K562 (cell line): ENCODE measurements at places on chromosomes 2 and 18. TPM values are rescaled to one million over a fixed set of nuclear protein-coding genes. Genes with fewer than 3 reads are reported as not detected.

Gene TGFA
- not detected in 2 replicates for total RNA-seq

GRCh38 chr2:26580751-26581150 lies 60.4 kb downstream of the CIB4 start:
- H3K27ac ChIP-seq, result no peak overlapping the region
- H3K4me1 ChIP-seq, result no peaks in the 10 kb centered on the region
- H3K36me3 ChIP-seq, result no peaks in the 10 kb centered on the region
- H3K27me3 ChIP-seq, result peaks cover 40% of the 10 kb centered on the region
- H3K4me3 ChIP-seq, result no peak overlapping the region
- no peak for DNase-seq

Gene COA5
- 33.4 and 33.9 TPM in 2 replicates for total RNA-seq

DNA sequence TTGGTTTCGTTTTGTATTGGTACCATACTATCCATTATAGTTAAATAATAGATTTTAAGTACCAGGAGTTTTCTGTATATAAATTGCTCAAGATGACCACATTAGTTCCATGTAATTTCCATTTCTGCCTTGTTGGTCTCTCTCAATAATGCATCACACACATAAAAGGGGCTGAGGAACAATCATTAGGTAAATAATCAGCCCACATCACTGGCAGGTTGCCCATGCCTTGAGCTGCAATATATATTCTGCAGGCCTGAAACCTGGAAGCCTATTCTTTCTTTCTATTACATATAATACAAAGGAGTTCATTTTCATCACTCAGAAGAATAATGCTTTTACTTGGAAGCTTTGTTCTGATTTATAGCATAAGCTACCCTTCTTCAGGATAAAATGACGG lies 616.1 kb upstream of the PKDCC start:
- H3K36me3 ChIP-seq, result no peaks in the 10 kb centered on the region
- H3K27me3 ChIP-seq, result no peaks in the 10 kb centered on the region
- no peak overlapping the region for H3K4me3 ChIP-seq
- DNase-seq, result no peak
- H3K27ac ChIP-seq, result no peak overlapping the region

Gene LIMS3
- 0.74 and 1.8 TPM in 2 replicates for total RNA-seq

Gene ASXL3
- not detected in 2 replicates for total RNA-seq

- no peak overlapping the region for H3K4me3 ChIP-seq
- no peaks in the 10 kb centered on the region for H3K36me3 ChIP-seq
- no peak for DNase-seq
- no peaks in the 10 kb centered on the region for H3K4me1 ChIP-seq
Observed at GRCh38 chr2:52897511-52898044, 870.0 kb upstream of the CHAC2 start.

Gene CTAGE1
- not detected in 2 replicates for total RNA-seq

Gene TSHZ1
- 6.3 and 7.2 TPM in 2 replicates for total RNA-seq

DNA sequence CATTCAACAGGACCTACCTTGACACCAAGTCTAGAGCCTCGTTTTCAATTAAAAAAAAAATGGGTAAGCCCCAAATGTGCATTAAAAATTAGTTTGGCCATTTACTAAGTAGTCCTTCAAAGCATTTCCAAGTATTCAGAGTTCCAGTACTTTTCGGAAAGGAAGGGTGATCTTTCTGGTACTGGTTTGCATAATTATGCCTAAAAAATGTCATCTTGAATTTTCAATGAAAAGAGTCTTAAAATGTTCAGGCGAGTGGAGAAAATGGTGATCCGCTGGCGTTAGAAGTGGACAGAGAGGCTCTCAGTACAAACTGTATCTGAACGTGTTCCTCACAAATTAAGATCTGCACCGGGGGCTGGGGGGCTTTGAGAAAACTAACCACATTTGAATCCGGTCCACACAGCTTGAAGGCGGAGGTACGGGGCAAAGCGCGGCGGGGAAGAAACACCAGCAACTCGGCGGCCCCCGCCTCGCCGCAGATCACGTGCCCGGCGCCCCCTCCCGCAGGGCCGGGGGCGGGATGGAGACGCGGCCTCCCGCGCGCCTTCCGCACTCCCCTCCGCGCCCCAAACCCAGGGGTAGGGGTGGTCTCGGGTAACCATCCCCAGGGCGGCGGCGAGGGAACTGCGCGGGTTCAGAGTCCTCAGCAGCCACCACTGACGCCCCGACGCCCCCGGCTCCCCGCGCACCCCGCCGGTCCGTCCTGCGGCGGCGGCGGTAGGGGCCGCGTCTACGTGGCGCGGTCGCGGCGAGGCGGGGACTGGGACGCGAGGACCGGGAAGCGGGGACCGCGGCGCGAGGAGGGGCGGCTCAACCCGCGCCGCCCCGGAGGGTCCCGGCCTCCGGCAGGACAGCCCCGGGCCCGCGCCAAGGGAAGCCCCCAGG lies 564 bp downstream of the LPIN2 start:
- H3K27ac ChIP-seq, result peak overlapping the region; percentile 93
- peaks cover 28% of the 10 kb centered on the region for H3K4me1 ChIP-seq
- peaks cover 43% of the 10 kb centered on the region for H3K36me3 ChIP-seq
- peak overlapping the region; percentile 85 for H3K4me3 ChIP-seq
- H3K27me3 ChIP-seq, result no peaks in the 10 kb centered on the region
- peak; percentile 78 for DNase-seq

GRCh38 chr2:1692342-1692741 lies 52.0 kb downstream of the PXDN start:
- H3K4me3 ChIP-seq, result no peak overlapping the region
- no peaks in the 10 kb centered on the region for H3K4me1 ChIP-seq
- H3K36me3 ChIP-seq, result no peaks in the 10 kb centered on the region
- H3K27ac ChIP-seq, result no peak overlapping the region
- DNase-seq, result no peak

Gene PROM2
- total RNA-seq, result 0.07 TPM in 1 of 2 replicates, not detected in the other

- no peak overlapping the region for H3K4me3 ChIP-seq
- no peaks in the 10 kb centered on the region for H3K27me3 ChIP-seq
- H3K4me1 ChIP-seq, result no peaks in the 10 kb centered on the region
- DNase-seq, result no peak
- no peaks in the 10 kb centered on the region for H3K36me3 ChIP-seq
- no peak overlapping the region for H3K27ac ChIP-seq
Observed at GRCh38 chr18:6397931-6398566, 16.7 kb downstream of the L3MBTL4 start.

Gene TNFRSF11A
- 0.04 TPM in 2 replicates for total RNA-seq

Gene IL18RAP
- 4.4 and 5.2 TPM in 2 replicates for total RNA-seq

Gene ECEL1
- 0.09 TPM in 1 of 2 replicates, not detected in the other for total RNA-seq

GRCh38 chr2:113980946-113981345 lies 91.1 kb downstream of the ACTR3 start:
- no peak overlapping the region for H3K4me3 ChIP-seq
- H3K4me1 ChIP-seq, result no peaks in the 10 kb centered on the region
- H3K36me3 ChIP-seq, result no peaks in the 10 kb centered on the region
- no peak for DNase-seq
- H3K27ac ChIP-seq, result no peak overlapping the region

Gene TMEM37
- total RNA-seq, result 0.44 and 0.49 TPM in 2 replicates

- no peak for DNase-seq
- H3K27ac ChIP-seq, result no peak overlapping the region
- no peaks in the 10 kb centered on the region for H3K36me3 ChIP-seq
- no peak overlapping the region for H3K4me3 ChIP-seq
- H3K27me3 ChIP-seq, result no peaks in the 10 kb centered on the region; the same call in 1 of the 2 replicates
Observed at GRCh38 chr18:7902399-7902839, 335.3 kb downstream of the PTPRM start.

- no peaks in the 10 kb centered on the region for H3K36me3 ChIP-seq
- peak overlapping the region; percentile 16 for H3K4me3 ChIP-seq
- H3K4me1 ChIP-seq, result no peaks in the 10 kb centered on the region
Observed at GRCh38 chr2:156892467-156893281, 364.8 kb upstream of the GALNT5 start.

Gene MC4R
- total RNA-seq, result not detected in 2 replicates

DNA sequence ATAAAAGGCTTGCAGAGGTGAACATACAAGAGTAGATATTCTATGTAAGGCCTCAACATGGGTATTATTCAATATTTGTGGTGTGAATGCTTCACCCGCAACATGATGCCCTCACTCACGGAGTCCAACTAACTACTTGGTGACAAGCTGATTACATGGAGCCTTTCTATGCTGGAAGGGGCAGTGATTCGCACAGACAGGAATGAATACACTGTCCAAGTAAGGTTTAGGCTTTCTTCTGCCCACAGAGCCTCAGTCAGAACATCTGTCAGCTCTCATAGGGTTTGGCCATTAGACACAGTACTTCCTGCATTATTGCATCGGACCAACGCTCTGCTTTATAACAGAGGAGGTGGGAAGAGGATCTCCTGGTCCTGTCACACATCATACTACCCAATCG lies 80.3 kb upstream of the SLC35G4 start:
- no peak for DNase-seq
- H3K4me1 ChIP-seq, result no peaks in the 10 kb centered on the region; the same call in 1 of the 2 replicates
- H3K4me3 ChIP-seq, result no peak overlapping the region
- no peaks in the 10 kb centered on the region for H3K36me3 ChIP-seq
- no peak overlapping the region for H3K27ac ChIP-seq
- H3K27me3 ChIP-seq, result peaks cover 2% of the 10 kb centered on the region; the same call in 1 of the 3 replicates

Gene SKA1
- 38.1 and 41.2 TPM in 2 replicates for total RNA-seq

GRCh38 chr2:11234309-11234708 lies 79.0 kb downstream of the SLC66A3 start:
- no peak overlapping the region for H3K27ac ChIP-seq
- no peaks in the 10 kb centered on the region; the same call in 2 of the 3 replicates for H3K4me1 ChIP-seq
- no peak for DNase-seq
- peaks cover 8% of the 10 kb centered on the region; the same call in 1 of the 3 replicates for H3K36me3 ChIP-seq

DNA sequence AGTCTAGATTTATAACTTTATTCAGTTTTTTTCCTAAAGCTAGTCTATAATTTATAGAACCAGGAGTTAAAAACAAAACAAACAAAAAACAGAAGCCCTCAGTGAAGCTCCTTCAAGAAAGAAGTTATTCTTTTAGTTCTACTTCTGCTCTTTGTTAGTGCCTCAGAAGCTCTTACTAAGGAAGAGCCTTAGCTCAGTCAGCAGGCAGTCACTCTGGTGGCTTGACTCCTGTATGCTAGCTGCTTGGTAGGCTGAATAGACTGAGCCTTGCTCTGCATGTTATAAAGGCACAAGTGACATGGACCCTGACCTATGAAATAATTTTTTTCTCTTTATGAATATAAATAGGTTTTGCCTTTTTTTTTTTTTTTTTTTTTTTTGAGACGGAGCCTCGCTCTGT lies 24.8 kb downstream of the NCOA1 start:
- no peak for DNase-seq
- H3K27me3 ChIP-seq, result no peaks in the 10 kb centered on the region
- no peaks in the 10 kb centered on the region for H3K36me3 ChIP-seq
- no peak overlapping the region for H3K4me3 ChIP-seq

GRCh38 chr2:155125585-155126230 lies 427.2 kb downstream of the KCNJ3 start:
- no peak for DNase-seq
- no peak overlapping the region for H3K4me3 ChIP-seq
- no peaks in the 10 kb centered on the region for H3K27me3 ChIP-seq
- no peaks in the 10 kb centered on the region for H3K36me3 ChIP-seq
- H3K4me1 ChIP-seq, result no peaks in the 10 kb centered on the region
- H3K27ac ChIP-seq, result no peak overlapping the region

GRCh38 chr18:49169037-49169521 lies 218.3 kb upstream of the SMAD7 start:
- no peaks in the 10 kb centered on the region for H3K27me3 ChIP-seq
- no peaks in the 10 kb centered on the region for H3K36me3 ChIP-seq
- H3K4me3 ChIP-seq, result no peak overlapping the region
- no peak overlapping the region for H3K27ac ChIP-seq

GRCh38 chr18:78297048-78297447 lies 682.6 kb upstream of the SALL3 start:
- H3K4me3 ChIP-seq, result no peak overlapping the region
- H3K27me3 ChIP-seq, result peaks cover 12% of the 10 kb centered on the region
- H3K36me3 ChIP-seq, result no peaks in the 10 kb centered on the region
- no peak for DNase-seq
- H3K27ac ChIP-seq, result no peak overlapping the region

Gene ACVR1C
- 0.36 and 0.58 TPM in 2 replicates for total RNA-seq

GRCh38 chr2:145723872-145724271 lies 1204.0 kb upstream of the ZEB2 start:
- no peak overlapping the region for H3K4me3 ChIP-seq
- H3K4me1 ChIP-seq, result peaks cover 20% of the 10 kb centered on the region
- H3K27me3 ChIP-seq, result no peaks in the 10 kb centered on the region
- peak; percentile 55 for DNase-seq
- H3K27ac ChIP-seq, result peak overlapping the region; percentile 78

DNA sequence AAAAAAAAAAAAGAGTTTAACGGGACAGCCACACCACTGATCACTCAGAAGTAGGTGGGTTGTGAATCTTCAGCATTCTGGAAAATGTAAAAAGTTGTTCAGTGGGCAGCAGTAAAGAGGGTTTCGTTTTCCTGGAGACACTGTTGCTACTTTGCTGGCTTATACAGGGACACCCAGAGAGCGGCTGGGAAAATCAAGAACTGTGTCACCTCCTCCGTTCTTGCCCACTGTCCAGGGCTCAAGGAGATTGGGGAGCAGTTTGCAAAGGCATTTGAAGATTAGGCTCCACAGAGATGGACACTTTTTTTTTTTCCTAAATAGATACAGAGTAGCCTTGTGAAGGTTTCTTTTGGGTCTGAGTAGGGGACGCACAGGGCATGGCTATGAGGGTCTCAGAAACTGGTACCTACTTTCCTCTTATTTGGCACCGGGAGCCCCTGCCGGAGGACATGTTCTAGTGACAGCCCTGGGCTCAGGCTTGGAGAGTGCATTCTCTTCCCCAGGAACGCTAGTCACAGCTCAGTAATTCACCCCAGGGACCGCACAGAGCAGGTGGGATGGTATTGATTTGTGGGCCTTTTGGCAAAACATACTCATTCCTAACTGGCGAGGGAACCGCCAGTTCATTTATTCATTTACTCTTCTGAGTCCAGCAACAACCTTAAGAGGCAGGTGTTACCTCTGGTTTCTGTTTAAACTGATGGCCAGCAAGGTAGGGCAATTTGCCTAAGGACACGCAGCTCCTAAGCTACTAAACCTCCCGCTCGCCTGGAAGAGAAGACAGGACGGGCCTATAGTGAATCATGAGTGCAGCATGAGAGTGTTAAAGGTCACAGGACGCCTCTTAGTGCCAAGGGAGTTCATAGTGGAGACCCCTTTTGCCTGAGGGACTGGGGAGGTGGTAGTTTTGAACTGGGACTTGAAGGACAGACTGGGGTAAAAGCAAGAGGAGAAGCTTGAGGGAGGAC lies 53.1 kb downstream of the HPCAL1 start:
- H3K36me3 ChIP-seq, result peaks cover 20% of the 10 kb centered on the region; the same call in 2 of the 3 replicates
- no peak overlapping the region for H3K27ac ChIP-seq
- H3K27me3 ChIP-seq, result no peaks in the 10 kb centered on the region
- H3K4me3 ChIP-seq, result no peak overlapping the region
- peaks cover 17% of the 10 kb centered on the region for H3K4me1 ChIP-seq
- no peak for DNase-seq

- H3K4me1 ChIP-seq, result peaks cover 10% of the 10 kb centered on the region
- H3K27me3 ChIP-seq, result no peaks in the 10 kb centered on the region
- no peak overlapping the region for H3K27ac ChIP-seq
- H3K36me3 ChIP-seq, result no peaks in the 10 kb centered on the region
Observed at GRCh38 chr2:235545339-235546150, 51.7 kb downstream of the AGAP1 start.

GRCh38 chr2:236954641-236955040 lies 131.0 kb upstream of the COPS8 start:
- H3K4me3 ChIP-seq, result no peak overlapping the region
- no peaks in the 10 kb centered on the region for H3K36me3 ChIP-seq
- no peaks in the 10 kb centered on the region for H3K4me1 ChIP-seq
- no peak overlapping the region for H3K27ac ChIP-seq
- DNase-seq, result no peak
- H3K27me3 ChIP-seq, result peaks cover 1% of the 10 kb centered on the region; the same call in 1 of the 2 replicates
